GM23248 (cell line): ENCODE measurements at places on chromosomes 11 and 22. TPM values are rescaled to one million over a fixed set of nuclear protein-coding genes. Genes with fewer than 3 reads are reported as not detected.
A peak's percentile ranks its signal among the peaks of the same experiment; 100 is the strongest.

DNA sequence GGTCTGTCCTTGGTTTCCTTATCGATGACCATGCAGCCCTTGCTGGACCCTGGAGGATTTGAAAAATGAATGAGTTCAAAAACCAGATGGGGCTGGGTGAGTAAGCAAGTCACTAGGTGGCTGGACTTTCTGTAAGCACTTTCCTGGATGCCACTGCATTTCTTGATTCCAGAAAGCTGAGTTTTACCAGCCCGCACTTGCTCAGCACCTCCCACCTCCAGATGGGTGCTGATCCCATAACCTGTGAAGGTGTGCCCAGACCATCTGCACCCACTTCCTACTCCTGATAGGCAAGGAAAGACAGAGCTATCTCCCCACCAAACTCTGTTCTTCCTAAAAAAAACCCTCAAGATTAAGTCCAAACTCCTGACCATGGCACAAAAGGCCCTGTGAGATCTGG, 21.1 kb downstream of the ASCC2 start:
- peak; percentile 28 for DNase-seq

GRCh38 chr22:36976606-36977005, 42.6 kb downstream of the TST start:
- DNase-seq: no peak

DNA sequence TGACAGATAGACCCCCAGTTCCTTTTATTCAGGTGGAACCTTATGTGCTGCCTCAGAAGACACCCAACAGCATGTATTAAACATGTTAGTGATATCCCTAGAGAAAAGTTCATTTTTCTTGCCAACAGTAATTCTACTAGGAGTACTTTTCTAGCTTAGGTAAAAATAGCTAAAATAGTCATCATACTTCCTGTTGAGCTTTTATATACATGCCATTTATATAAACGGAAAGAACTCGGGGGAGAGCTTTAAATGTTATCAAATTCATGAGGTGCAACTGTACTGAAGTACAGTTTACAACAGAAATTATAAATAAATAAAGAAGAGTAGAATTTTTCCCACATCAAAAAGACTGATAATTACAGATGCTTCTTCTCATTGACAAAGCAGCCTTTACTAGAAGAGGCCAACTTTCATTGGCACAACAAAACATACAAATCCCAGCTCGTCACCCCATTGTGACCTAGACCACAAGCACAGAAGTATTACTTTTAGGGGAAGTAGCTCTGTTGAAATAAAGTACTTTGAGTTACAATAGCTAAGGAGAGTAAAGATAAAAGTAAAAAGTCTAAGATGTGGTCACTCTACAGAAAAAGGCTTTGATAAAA, 59.1 kb upstream of the POU2AF2 start:
- DNase-seq: no peak

GRCh38 chr11:61959678-61960077, 7.8 kb downstream of the FTH1 start:
- DNase-seq: no peak

DNA sequence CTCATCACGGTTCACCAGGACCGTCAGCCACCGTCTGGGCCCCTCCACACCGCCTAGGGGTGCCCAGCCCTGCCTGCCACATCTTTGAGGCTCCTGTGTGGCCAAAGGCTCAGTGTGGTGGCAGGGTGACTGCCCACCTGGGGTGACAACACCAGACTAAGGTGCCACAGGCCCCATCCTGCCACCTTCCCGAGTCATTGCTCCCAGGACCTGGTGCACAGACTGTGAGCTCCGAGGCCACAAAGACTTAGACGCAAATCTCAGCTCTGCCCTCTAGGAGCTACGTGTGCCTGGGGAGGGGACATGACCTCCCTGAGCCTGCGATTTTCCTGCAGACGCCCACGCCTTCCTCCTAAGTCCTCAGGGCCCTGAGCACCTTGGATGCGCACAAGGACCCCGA, 36.5 kb downstream of the KIAA0930 start:
- no peak for DNase-seq

GRCh38 chr11:7974668-7975067, 9.4 kb upstream of the NLRP10 start:
- no peak for DNase-seq

DNA sequence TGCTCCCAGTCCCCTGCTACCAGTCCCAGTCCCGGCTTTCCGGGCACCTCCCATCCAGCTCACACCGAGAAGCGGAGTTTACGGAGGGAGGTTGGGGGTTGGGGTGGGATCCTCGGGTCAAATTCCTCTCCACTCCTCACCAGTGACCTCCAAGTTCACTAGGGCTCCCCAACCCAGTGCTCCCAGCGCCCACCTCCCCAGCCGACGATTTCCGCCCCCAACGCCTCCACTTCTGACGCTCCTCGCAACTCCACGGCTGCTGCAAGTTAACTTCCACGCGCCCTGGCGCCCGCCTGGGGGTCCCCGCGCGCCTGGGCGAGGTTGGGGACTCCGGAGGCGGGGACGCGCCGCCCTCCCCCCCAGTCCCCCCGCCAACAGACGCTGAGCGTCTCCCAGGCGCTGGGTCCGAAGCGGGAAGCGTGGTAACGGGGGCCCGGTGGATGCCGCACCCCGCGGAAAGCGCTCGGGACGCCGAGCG, 526 bp downstream of the TPST2 start:
- peak; percentile 61 for DNase-seq

GRCh38 chr22:22424210-22424800, 84.2 kb downstream of the ZNF280B start:
- no peak for DNase-seq

DNA sequence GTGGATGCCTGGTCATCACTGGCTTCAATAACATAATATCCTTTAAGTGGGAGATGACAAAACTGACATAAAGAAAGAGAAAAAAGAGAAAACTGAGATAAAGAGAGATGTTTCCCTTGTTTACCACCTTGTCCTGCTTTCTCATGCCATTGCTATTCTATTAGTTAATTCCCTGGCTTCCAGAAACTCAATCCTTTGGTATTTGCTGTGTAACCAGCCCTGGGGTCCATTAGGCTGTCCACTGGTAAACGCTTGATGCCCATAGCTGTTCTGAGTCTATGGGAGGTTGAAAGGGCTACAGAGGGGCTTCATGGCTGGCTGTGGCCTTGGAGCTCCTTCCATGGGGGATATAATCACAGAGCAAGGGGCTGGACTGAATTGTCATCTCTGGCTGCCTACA, 243.4 kb upstream of the PLET1 start:
- peak; percentile 60 for DNase-seq

DNA sequence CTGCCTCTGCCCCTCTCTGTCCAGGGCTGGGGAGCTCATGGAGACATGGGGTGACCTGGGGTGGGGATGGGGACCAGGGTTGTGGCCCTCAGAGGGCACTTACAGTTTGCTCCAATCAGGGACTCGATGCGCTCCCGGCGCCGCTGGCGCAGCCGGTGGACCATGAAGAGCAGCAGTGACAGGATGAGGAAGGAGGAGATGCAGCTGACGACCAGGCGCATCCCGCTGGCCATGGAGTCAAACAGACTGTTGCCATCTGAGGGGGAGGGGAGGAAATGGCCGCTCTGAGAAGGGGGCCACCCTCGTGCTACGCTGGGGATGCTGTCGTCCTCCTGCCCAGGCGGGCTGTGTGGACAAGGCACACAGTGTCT, 80.5 kb downstream of the DGCR2 start:
- no peak for DNase-seq

DNA sequence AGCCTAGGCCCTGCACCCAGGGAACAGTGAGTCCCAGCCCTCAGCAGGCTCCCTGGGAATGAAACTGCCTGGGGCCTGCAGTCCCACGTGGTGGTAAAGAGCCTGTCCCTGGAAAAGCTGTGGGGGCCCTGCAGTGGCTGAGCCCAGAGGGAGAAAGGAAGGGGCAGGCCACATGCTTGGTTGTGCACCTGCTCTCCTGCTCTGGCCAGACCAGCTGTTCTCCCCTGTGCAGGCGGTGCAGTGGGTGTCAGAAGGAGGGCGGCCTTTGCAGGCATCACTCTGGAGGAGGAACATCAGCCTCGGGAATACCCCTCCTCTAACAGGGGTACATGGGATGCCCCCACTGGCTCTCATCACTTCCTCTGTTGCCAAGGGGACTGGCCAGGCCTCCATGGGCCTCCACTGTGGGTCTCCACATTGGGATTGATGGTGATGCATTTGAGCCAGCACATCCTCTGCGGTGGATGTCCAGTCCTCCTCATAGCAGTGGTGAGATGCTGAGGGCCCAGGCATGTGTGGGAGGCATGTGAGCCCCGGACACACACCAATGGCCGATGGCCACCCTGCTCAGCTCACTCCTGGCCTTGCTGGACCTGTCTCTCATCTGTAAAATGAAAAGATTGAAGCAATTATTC, 690.4 kb downstream of the BRD1 start:
- DNase-seq: no peak

GRCh38 chr11:820655-821511, 2.2 kb downstream of the PNPLA2 start:
- peak; percentile 89 for DNase-seq

GRCh38 chr11:128598506-128599150, 11.3 kb upstream of the ETS1 start:
- no peak for DNase-seq

DNA sequence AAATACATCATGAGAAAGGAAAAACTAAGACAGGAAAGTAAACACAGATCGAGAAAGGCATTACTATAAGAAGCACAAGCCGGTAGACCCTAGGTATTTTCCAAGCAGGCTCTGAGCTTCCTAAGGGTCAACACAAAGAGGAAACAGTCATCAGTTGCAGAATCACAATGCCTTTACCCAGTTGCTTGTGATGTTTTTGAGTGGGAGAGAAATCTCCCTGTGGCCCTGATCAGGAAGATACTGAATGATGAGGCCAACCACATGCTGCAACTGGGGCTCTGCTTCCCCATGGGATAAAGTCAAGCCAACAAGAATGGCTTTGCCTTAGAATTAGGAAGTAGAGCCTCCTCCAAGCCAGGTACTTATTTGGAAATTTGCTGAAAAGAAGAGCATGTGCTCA, 132.6 kb downstream of the MICAL2 start:
- DNase-seq: no peak

DNA sequence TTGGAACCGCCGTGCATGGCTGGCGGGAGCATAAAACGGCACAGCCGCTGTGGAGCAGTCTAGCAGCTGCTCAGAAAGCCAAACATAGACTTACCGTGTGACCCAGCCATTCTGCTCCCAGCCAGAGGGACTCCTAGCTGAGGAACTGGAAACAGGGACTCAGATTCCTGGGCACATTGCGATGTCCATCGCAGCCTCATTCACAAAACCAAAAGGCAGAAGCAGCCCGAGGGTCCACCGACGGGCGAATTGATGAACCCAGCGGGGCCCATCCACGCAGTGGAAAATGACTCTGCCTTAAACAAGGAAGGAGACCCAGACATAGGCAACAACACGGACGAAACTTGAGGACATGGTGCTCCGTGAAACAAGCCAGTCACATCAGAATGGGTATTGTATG, 5.7 kb upstream of the MUC5B start:
- DNase-seq: no peak

GRCh38 chr11:14904745-14905103, 12.7 kb upstream of the CYP2R1 start:
- DNase-seq: peak; percentile 74

DNA sequence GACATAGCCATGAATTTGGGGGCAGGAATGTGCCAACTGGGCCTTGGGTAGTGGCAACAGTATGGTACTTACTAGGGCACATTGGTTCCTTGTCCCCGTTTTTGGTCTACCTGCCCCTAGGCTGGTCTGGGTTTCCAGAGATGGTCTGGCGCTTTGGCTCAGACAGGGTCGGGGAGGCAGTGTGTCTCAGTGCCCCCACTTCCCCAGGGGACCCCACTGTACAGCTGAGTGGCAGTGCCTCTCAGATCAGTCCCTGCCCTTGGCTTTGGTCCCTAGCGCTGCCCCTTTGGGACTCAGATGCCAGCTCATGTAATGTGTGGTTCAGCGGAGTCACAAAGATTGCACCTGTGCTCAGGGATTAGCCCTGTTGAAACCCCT, 3.3 kb downstream of the RIC8A start:
- no peak for DNase-seq

DNA sequence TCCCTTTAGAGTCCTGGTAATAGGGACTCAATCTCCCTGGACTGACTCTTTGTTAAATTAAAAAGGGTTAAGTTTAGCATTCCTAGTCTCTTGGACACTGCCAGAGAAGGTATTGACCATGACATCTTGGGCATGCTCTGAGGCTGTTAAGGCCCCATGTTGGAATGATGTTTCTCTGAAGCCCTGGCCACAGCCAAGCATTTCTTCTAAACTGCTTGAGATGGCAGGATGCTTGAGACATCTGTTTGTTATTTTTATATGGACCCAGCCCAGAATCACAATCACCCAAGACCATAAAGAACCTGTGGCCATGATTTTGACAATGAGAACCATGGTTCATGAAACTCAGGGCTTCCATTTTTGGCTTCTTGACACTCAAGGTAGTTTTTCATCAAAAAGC, 5.5 kb upstream of the ANKK1 start:
- no peak for DNase-seq

DNA sequence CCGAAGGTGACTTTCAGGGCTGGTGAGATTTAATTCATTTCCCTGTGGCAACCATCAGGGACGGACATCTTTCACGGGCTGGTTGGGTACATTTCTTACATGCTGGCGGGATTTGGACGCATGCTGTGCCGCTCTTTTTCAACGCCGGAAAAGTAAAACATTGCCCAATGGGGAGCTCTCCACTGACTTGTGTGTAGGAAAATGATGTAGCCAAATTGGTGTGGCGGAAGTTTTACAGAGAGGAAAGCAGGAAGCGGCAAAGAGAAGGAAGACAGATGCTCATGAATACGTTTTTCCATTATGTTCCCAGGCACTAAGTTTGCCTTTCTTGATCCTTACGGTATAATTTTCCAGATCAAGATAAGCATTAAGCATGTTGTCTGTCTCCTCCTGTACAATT, 375.8 kb downstream of the NTM start:
- DNase-seq: no peak

GRCh38 chr22:29536411-29536810, 17.1 kb downstream of the THOC5 start:
- DNase-seq: no peak

DNA sequence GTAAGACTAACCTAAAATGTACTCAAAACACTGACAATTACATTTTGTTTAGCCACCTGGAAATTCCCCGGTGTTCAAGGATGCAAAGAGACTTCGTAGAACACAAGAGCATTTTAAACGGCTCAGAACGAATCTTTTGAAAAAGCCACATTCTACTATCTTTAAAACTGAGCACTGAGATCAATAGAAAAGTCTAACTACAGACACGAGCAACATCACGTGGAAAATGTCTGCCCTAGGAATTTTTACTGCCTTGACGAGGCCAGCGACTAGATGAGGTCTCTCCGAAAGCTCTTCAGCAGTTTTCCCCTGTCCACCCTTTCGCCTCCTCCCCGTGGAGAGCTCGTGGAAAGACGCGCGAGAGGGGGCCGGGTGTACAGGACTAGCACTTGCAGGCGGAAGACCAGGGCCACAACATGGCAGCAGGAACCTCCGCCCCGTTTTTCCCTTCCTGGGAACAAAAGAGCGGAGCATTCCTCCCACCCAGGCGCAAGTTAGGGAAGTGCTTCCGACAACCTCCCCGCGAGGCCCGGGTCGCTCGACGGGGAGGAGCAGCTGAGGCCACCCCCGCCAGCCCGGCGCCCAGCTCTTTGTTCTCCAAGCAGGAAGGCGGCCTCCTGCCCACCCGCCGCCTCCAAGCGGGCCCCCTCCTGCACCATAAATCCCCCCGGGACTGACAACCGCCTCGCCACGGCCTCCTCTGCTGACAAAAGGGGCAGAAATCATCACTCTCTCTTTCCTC, 1.1 kb downstream of the EIF4G2 start:
- DNase-seq: peak; percentile 78

Gene PPP2R1B
- 24.8 and 25.1 TPM in 2 replicates for total RNA-seq

Gene DRD4
- not detected in 2 replicates for total RNA-seq

Gene USH1C
- not detected in 2 replicates for total RNA-seq

Gene MRGPRX1
- not detected in 2 replicates for total RNA-seq

Gene NAALADL1
- total RNA-seq: 37.7 and 40.7 TPM in 2 replicates

Gene PRR5
- total RNA-seq: 20.0 and 24.0 TPM in 2 replicates

Gene KREMEN1
- total RNA-seq: 2.7 and 4.4 TPM in 2 replicates

Gene TRIM48
- total RNA-seq: not detected in 2 replicates
